Activated CD4-positive, alpha-beta T cell treated with anti-CD3 and anti-CD28 coated beads for 24 hours (primary cell): ENCODE measurements at places on chromosomes 3 and 15.

- DNase-seq = no peak
Observed at GRCh38 chr3:32219537-32219936, 18.9 kb upstream of the CMTM8 start.

DNA sequence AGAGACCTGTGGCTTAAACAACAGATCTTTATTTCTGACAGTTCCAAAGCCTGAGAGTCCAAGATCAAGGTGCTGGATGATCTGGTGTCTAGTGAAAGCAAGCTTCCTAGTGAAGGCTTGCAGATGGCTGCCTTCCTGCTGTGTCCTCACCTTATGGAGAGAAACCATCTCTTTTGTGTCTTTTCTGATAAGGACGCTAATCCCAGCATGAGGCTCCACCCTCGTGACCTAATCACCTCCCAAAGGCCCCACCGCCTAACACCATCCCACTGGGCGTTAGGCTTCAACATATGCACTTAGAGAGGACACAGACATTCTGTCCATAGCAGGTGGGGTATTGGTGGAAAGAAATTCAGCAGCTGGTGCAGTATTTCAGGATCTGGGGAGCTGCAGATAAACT is 19.8 kb upstream of the LYSMD4 start:
- DNase-seq = no peak

GRCh38 chr15:99536422-99537040 is 29.3 kb upstream of the MEF2A start:
- no peak for DNase-seq

GRCh38 chr3:76487446-76487845 is 552.5 kb upstream of the ROBO2 start:
- DNase-seq = no peak

GRCh38 chr15:93247466-93248121 is 158.6 kb upstream of the RGMA start:
- no peak for DNase-seq

GRCh38 chr3:184693011-184693975 is 18.6 kb downstream of the MAGEF1 start:
- DNase-seq = no peak

GRCh38 chr3:184532940-184533732 is 28.4 kb upstream of the EPHB3 start:
- no peak for DNase-seq

DNA sequence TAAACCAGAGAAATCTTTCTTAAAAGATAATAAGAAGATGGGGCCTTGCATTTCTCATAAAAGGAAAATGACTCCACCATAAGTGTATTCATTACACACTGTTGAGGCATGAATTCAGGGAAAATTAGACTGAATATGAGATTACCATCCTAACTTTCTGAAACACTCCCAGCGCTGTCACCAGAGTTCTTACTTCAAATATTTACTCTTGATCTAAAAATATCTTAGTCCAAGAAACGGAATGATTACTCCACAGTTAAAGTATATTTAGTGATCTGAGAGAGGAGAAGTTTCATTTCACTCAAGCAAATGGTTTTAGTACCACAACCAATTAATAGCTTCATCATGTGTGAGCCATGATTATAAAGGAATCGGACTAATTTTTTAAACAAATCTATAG is 300.3 kb downstream of the ZBTB20 start:
- no peak for DNase-seq

DNA sequence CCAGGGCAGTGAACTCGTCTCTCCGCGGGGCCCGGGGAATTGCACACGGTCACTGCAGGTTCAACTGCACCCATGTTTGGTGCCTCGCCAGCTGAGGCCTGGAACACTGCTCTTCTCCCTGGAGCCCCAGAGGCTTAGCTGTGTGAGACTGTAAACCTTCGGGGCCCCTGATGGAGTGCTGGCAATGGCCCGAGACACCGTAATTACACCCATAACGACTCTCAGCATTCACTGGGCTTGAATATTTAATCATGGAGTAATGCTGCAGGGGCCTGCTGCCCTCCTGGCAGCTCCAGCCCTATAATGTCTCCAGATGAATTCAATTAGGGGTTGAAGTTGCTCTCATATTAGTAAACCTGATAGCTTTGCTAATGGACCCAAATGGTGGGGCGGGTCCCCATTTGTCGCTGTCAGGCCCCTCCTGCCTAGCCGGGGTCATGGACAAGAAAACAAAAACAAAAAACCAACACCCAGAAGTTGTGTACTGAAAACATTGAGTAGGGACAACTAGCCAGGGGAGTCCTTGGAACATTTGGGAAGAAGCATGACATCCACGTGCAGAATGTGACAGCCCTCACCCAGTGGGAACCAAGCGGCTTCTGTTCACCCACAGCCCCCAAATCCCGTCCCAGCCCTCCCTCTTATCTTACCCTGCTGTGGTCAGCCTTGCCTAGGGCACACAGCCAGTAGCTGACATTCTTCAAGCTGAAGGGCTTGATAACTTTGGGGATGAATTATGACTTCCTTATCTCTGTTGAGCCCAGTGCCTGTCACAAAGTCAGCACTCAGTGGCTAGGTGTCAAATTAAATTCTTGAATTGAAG is 74.3 kb upstream of the SCN5A start:
- DNase-seq = no peak

GRCh38 chr15:38674448-38674847 is 109.8 kb upstream of the RASGRP1 start:
- no peak for DNase-seq

DNA sequence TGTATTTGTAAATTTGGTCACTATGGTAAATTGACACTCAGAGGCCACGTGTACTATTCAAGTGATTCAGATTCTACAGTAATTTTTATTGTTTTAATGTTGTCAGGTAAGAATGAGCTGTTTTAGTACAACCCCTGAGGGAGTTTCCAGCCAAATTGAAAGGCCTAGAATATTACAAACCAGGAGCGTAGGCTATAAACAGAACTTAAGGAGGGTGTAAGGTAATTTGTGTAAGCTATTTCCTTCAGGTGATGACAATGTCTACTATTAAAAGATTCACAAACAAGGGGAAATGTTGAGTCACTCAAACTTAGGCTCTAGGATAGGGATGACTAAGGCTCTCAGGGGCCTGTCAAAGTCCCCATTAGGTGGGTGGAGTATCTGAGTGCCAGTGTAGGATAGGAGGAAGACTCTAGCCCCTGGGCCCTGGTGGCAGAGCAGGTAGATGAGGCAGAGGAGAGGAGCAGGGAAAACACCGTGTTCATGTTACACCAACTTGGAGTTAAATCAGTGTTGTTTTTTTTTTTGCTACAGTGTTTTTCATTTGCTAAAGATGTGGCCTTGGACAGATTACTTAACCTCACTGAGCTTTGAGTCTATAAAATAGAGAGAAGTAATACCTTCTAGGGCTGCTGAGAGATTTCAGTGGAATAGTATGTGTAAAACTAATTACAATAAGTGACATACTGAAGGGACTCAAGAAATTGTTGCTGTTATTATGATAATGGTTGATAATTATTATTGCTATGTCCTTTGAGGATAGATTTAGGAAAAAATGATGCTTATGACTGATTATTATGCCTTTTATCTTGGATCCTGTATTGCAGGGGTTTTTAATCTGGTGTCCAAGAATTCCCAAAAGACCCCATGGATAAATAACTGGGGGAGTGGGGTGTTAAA is 10.3 kb downstream of the TM4SF1 start:
- DNase-seq = no peak

DNA sequence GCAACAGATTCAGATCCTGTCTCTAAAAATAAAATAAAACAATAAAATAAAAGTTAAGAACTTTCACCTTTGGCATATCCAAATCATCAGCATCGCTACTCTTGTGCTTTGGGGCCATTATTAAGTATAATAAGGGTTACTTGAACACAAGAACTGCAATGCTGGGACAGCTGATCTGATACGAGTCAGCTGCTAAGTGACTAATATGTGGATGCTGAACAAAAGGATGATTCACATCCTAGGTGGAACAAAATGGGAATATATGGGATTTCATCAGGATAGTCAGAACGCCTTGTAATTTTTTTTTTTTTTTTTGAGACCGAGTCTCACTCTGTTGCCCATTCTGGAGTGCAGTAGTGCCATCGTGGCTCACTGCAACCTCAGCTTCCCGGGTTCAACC is 29.7 kb downstream of the BUB1B start:
- DNase-seq = no peak

DNA sequence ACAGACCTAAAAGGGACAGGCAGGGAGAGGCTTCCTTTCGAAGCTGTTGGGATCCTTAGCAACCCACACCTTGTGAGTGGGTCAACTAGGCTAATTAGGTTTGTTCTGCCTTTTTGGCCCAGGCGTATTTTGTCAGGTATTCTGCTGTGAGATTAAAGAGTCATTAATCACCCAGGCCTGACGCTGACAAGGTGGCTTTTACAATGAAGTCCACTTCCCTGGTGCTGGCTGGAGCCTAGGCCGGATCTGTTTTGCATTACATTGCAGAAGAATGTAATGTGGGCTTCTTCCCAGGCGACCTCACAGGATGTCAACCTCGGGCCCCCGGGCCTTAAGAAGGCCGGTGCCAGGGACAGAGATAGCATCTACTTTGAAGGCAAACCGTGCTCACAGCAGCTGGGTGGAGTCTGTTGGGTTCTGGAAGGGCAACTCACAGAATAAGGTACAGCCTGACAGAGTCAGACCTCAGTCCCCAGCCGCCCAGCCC is 76.9 kb downstream of the HES1 start:
- no peak for DNase-seq

- no peak for DNase-seq
Observed at GRCh38 chr15:43105077-43105736, 631 bp downstream of the UBR1 start.

- no peak for DNase-seq
Observed at GRCh38 chr3:127454051-127454450, 136.5 kb downstream of the TPRA1 start.

DNA sequence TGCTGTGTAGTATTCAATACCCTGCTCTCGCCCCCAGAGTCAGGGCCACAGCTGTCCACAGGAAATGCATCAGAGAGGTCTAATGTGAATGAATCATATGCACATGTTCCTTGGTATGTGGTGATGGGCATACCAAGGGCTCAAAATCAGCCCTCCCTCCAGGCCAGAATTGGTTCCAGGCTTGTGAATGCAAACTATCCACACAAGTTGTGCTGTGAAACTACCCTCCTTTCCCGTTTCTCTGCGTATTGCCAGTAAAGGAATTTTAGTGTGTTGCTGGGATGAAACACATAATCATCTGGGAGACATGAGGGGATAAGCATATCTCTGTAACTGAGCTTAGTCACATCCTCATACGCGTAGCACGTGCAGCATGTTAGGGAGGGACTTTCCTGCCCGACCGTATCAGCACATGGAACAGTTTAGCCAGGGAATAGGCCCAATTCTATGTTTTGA is 9.2 kb upstream of the MME start:
- no peak for DNase-seq

GRCh38 chr15:98866511-98866910 is 141.1 kb downstream of the PGPEP1L start:
- no peak for DNase-seq
